Activated T-helper 1 cell treated with Interleukin-2 at 50 U/mL for 16 hours (primary cell): ENCODE measurements at places on chromosomes 7 and 10.

- no peak for DNase-seq
These were observed 12.8 kb downstream of the ICA1 start for GRCh38 chr7:8249121-8249520.

DNA sequence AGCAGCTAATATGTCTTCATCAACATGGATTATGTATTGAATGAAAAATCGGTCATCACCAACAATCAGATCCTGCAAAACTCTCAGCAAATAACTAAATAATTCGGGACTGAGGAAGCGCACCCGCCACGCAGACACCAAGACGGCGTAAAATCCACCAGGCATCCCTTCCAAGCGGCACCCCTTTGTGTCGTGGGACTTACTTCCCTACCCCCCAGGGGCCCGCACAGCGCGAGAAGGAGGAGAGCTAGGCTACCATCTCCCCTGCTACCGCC, 721 bp downstream of the ARL3 start:
- no peak for DNase-seq

DNA sequence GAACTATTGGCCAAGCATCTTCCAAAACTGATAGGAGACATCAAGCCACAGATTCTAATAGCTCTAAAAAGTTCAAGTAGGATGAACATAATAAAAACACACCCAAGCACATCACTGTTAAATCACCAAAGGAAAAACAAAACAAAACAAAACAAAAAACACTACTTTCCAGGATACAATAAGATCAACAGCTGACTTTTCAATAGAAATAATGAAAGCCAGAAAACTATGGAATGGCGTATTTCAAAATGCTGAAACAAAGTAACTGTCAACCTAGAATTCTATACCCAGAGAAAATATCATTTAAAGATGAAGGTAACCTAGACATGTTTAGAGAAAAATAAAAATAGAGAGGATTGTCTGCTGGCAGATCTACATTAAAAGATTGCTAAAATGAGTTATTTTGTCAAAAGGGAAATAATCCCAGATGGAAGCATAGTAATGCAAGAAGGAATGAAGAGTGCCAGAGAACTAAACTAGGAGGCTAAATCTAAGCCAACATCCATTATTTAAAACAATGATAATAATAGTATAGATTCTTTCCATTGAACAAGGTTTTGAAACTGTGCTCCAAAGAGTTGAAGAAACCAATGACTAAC, 13.9 kb downstream of the TUBAL3 start:
- DNase-seq = no peak

- DNase-seq = no peak
These were observed 22.2 kb upstream of the PODXL start for GRCh38 chr7:131578602-131579001.

- peak; percentile 77 for DNase-seq
These were observed 104.4 kb downstream of the PTPRE start for GRCh38 chr10:128011059-128011979.

DNA sequence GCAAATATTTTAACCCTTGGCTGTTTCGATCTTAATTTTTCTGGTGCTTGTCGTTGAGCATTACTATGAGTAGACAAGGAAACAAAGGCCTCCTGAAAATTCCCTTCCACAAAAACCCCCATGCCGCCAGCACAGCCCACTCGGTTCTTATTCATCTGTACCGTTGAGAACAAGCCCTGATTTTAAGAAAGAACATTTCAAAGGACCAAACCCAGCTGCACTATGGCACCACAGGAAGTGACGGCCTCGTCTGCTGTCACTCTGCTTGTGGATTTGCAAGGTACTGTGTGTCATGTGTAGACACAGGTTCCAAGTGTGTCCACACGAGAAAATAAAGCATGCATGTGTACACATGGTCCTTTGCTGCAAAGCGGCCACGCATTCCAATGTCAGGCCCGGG, 285.2 kb downstream of the DNAJB6 start:
- no peak for DNase-seq

GRCh38 chr7:135845415-135846075, 96.9 kb upstream of the FAM180A start:
- DNase-seq = no peak

DNA sequence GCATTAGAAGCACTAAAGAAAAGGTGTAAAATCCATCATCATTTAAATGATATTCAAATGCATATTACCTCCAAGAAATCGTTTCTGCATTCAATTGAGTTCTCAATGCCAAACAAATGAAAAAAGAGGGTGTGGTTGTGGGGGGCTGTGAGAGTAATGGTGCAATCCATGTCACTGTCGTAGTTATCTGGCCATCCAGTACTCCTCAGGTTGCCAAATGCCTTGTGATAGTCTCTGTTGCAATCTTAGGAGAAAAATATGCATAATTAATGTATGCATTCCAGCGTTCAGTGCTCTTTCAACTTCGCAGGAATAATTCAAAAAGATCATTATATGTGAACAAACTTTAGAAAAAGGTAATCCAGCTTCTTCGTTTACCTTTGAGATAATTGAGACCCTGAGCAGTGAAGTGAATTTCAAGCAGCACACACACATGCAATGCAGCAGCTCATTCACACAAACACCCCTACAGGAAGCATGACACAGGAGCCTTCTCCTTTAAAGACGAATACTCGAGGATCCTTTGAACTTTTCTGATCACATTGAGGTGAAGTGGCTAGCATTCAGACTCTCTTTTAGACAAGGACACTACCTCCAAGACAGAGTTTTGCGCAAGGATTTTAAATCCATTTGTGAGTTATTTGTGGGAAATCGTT, 73.4 kb downstream of the OR13A1 start:
- DNase-seq = no peak

- DNase-seq = no peak
These were observed 61.6 kb downstream of the DENND11 start for GRCh38 chr7:141640239-141640840.

DNA sequence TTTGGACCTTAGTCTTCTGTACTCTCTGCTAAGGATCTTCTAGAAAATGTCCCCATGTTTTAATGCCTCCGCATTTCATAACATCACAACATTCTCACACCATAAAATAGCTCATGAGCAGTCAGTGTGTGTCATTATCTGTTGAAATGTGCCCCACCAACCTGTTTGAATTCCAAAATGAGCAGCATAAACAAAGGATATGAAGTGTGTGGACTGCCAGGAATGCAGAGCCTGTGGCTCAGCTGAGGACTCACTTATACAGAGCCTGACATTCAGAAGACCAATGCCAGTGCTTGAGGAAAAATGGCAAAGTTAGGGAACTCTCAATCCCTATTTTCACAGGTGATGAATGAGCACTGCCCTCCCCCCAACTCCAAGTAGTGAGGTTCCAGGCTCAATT, 621.4 kb downstream of the POM121L12 start:
- no peak for DNase-seq

- no peak for DNase-seq
These were observed 3.9 kb upstream of the IQUB start for GRCh38 chr7:123538189-123538714.

DNA sequence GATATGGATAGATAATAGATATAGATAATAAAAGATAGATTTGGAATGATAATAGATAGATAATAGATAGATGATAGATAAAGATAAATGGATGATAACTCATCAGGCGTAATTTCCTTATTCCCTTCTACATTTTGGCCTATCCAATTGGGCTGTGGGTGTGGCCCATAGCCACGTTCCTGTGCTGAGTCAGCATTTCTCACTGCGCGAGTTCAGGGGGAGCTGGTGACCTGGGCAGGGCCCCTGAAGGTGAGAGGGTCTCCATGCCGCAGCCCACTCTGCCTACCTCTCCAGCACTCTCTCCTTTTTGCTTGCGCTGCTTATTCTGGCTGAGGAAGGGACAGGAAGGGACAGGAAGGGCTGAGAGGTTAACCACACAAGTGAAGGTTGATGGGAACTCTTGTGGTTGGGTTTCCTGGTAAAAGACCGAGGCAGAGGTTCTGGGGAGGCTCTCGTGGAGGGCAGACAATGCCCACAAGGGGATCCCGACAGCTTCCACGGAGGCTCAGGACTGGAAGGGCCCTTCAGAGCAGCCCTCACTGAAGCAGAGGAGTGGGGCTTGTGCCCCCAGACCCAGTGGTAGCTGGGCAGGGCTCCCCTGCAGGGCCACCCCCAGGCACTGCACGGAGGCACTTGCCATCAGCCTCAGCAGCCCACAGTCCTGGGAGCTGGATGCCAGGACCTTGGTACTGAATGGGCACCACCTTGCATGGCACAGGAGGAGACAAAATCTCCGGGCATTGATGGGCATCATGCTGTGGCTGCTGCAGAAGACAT, 247.3 kb upstream of the PITRM1 start:
- DNase-seq = no peak

GRCh38 chr7:43847496-43847895, 21.8 kb downstream of the MRPS24 start:
- DNase-seq = no peak

GRCh38 chr10:37703833-37704382, 153.5 kb downstream of the ZNF248 start:
- DNase-seq = no peak

GRCh38 chr10:35420044-35420443, 83.7 kb downstream of the CCNY start:
- DNase-seq = no peak

- no peak for DNase-seq
These were observed 83.5 kb downstream of the SLC37A3 start for GRCh38 chr7:140314573-140315480.

- DNase-seq = no peak
These were observed 627.6 kb upstream of the PHF14 start for GRCh38 chr7:10346032-10346431.

DNA sequence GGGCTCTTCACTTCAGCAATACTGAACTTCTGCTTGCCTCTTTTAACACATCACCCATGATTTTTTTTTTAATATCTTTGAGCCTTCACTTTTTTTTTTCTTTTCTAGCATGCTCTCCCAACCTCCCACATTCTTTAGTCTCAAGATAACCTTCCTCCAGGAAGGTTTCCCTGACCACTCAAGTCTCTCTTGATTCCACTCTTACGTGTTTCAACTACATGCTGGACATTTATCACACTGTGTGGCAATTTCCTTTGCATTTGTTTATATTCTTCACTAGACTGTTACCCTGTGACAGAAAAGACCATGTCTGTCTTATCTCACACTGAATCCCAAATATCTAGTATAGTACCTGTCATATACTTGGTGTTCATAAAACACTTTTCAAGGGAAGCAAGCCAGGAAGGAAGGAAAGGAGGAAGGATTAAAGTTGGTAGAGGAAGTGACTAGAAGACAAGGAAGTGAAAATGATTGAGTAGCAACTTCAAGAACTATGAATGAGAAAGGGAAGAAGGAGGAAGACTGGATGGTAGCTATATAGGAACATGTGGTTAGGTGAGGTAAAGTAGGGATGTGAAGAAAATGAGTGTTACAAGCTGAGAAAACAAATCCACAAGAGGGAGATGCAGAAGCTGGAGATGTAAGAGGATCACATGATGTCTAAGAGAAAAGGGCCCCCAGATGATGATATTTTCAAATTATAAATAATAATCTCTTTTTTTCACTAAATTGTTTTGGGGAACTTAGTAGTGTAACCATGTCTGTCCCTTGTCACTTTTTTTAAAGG, 40.4 kb downstream of the IFIT5 start:
- no peak for DNase-seq
